Keratinocyte (primary cell): ENCODE measurements at places on chromosomes 4 and X.

GRCh38 chr4:328729-329128 is 8.9 kb upstream of the ZNF141 start:
- H3K36me3 ChIP-seq = no peaks in the 10 kb centered on the region
- DNase-seq = no peak
- H3K4me3 ChIP-seq = no peak overlapping the region
- H3K27ac ChIP-seq = no peak overlapping the region
- H3K4me1 ChIP-seq = no peaks in the 10 kb centered on the region

- peaks cover 3% of the 10 kb centered on the region for H3K27me3 ChIP-seq
- no peaks in the 10 kb centered on the region for H3K36me3 ChIP-seq
- H3K4me3 ChIP-seq = no peak overlapping the region
- no peak for DNase-seq
These were observed 188.0 kb upstream of the RBPJ start for GRCh38 chr4:26132858-26133257.

DNA sequence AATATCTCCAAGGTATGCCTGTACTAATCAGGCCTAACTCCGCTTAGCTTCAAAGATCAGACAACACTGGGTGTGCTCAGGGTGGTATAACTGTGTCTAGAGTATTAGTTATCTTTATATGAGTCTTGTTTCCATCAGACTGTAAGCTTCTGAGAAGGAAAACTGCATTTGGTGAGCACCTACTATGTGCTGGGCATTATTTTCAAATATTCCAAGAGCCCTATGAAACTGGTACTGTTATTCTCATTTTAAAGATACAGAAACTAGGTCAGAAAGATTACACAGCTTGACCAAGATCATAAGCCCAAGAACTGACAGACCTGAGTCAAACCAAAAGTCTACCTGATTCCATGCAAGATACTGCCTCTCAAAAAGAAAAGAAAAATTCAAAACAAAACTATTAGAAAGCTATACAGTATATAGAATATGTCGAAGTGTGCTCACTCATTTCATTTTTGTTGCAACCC is 44.4 kb downstream of the LRBA start:
- no peaks in the 10 kb centered on the region for H3K4me1 ChIP-seq
- no peaks in the 10 kb centered on the region for H3K27me3 ChIP-seq
- no peak overlapping the region for H3K4me3 ChIP-seq
- no peaks in the 10 kb centered on the region for H3K36me3 ChIP-seq
- no peak overlapping the region for H3K27ac ChIP-seq

GRCh38 chr4:181821039-181822004 is 421.9 kb upstream of the TENM3 start:
- no peak overlapping the region for H3K27ac ChIP-seq
- H3K27me3 ChIP-seq = no peaks in the 10 kb centered on the region
- DNase-seq = no peak
- peaks cover 3% of the 10 kb centered on the region for H3K4me1 ChIP-seq

GRCh38 chrX:133698298-133698697 is 283.0 kb upstream of the GPC4 start:
- H3K27ac ChIP-seq = no peak overlapping the region
- no peaks in the 10 kb centered on the region for H3K36me3 ChIP-seq
- H3K4me3 ChIP-seq = no peak overlapping the region
- no peaks in the 10 kb centered on the region for H3K4me1 ChIP-seq

DNA sequence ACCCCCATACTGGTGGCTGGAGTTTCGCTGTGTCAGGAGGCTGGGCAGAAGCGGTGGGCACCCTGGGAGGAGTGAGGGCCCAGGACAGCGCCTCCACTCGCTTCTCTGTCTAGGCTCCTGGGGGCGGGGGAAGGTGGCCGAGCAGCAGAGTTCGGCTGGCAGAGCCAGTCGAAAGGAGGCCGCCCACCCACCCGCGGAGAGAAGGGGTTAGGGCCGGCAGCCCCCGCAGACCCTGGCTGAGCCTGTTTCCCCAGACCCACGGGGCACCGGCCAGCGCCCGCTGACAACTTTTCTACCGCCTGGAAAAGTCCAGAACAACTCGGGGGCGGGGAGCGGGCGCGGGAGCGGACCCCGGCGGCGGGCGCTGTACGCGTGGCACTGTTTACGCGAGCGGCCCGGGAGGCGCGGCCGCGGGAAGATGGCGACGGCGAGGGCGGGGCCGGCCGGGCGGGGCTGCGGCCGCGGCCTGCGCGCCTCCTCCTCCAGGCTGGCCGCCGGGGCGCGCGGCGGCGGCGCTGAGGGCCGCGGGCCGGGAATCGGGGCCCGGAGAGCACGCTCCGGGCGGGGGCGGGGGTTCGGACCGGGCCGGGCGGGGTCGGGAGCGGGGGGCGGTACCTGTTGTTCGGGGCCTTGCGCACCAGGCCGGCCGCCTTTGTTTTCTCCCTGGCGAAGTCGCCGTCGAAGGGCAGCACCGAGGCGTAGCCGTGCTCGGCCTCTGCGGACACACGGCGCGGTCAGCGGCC is 628 bp downstream of the MXD4 start:
- H3K27ac ChIP-seq = peak overlapping the region; percentile 54
- H3K27me3 ChIP-seq = no peaks in the 10 kb centered on the region
- peaks cover 6% of the 10 kb centered on the region for H3K36me3 ChIP-seq
- peaks cover 10% of the 10 kb centered on the region for H3K4me1 ChIP-seq
- peak overlapping the region; percentile 73 for H3K4me3 ChIP-seq
- no peak for DNase-seq

DNA sequence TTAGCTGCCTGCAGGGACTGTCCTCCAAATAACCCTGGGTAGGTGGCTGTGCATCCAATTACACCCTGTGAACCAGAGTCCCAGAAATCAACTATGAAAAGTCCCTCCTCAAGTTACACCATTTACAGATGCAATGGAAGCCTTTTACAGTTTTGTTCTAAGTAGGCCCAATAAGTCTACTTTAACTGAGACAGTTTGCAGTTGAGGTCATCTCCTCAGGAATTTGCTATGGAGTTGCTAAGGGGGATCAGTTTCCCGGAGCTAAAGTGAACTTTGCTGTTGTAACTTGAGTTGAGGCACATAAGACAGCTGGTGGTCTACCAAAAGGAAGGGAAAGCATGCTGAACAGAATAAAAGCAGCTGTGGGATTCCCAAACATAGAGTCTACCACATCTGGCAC is 121.6 kb upstream of the STK26 start:
- no peak for DNase-seq
- H3K4me1 ChIP-seq = no peaks in the 10 kb centered on the region
- H3K27me3 ChIP-seq = peaks cover 4% of the 10 kb centered on the region
- H3K36me3 ChIP-seq = no peaks in the 10 kb centered on the region
- H3K27ac ChIP-seq = no peak overlapping the region

DNA sequence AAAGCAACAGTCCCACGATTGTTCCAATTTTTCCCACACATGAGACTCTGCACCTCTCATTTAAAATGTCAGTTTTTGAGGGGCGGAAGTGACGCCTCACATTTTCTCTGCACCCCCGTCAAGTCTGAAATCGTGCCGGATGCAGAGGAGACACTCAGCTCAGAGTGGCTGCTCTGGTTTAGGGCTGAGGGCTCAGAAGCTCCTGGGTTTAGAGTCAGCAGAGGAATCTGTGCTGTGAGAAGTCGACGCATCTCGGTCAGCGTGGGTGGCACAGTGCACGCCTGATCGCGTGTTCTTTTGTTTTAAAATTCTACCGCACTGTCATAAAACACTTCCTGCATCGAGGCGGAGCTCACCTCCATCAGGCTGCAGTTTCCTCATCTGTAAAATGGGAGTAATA is 116.7 kb upstream of the ADRA2C start:
- no peak for DNase-seq
- H3K36me3 ChIP-seq = no peaks in the 10 kb centered on the region
- H3K27ac ChIP-seq = no peak overlapping the region
